ENCODE measurements at places on chromosomes 5 and 9.

DNA sequence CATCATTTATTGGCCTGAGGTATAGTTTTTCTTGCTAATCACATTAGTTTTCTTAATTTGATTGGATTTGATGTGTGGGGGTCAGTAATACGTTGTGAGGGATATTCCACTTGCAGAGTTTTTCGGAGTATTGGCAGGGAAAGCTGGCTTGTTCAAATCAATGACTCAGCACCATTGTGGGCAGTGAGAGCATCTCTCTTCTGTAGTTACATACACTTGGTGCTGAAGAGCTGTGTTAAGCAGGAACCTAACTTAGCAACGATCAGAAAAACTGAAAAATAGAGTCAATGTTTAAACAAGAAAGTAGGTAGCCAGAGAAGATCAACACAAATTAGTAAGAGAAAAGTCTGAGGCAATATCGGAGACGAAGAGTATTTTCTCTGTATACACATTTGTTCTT, 344.6 kb upstream of the EDIL3 start:
- DNase-seq, result no peak

DNA sequence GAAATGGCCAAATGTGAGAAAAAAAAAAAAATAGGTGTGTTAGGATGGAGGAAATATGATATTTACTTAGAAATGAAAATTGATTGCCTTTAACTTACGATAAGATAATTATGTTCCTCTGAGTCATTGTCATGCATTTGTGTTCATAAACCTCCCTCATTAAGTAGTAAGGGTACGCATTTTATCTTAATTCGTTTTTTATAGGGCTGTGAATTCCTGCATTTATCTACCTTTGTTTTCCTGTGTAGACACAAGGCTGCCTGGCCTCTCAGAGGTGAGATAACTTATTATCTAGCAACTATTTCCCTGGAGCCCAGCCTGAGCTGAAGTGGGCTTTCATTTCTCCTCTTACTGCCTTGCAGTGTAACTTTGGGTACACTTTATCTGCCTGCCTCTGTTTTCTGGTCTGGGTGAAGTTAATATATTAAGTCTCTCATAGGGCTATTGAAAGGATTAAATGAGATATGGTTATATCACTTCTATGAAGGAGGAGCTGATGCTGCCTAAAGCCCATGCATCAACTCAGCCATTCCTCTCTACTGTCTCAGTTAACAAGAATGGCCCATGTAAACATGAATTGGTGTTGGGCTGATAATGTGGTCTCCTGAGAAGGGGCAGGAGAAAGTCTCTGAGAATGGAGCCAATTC, 103.8 kb upstream of the KLF4 start:
- DNase-seq, result no peak

DNA sequence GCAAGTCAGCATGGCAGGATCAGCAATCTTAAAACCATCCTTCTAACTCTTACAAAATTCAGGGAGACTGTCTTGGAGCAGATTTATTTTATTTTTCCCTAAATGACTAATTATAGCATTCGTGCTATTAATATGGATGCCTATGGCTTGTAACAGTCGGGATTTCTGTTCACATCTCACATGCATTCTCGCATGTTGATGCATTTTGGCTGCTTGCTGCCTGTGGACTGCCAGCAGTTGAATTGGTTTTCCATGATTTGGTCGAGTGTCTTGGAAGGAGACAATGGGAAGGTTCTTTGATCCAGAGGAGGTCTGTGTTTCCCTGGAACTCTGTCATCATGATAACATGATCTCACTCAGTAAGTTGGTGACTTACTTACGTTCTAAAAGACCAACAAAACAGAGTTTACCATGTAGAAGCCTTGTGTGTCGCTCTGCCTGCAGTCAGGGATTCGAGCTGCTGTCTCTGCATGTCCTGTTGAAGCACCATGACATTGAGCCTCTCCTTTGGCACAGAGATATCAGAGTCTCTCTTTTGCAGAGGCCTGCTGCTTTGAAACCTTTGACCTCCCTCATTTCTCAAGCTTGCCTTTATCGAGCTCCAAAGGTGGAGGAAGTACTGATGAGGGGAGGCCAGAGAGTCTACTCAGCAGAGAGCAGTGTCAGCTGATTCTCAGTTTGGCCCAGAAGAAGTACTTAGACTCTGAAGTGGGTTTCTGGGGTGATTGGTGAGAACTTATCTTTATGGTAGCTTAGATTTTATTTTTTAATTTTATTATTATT, 82.4 kb downstream of the ARHGAP26 start:
- DNase-seq, result no peak

GRCh38 chr5:175736652-175737051, 78.8 kb downstream of the HRH2 start:
- no peak for DNase-seq

DNA sequence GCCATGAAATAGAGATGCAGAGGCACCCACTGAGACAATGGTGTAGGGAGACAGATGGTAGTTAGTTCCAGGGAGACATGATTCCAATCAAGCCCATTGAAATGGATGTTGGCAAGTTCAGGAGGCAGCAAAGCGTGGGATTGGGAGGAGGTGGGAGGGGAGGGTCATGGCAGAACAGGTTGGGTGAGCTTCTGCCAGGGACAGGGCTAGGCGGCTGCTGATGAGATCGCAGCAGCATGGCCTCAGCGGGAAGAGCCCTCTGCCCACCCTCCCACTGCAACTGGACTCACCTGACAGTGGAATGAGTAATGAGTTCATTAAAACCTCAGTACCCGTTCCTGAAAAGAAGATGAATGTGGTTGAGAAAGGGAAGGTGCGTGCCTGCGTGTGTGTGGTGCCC, 418.2 kb downstream of the CDK5RAP2 start:
- no peak for DNase-seq

GRCh38 chr5:146209714-146210113, 6.3 kb downstream of the RBM27 start:
- no peak for DNase-seq

DNA sequence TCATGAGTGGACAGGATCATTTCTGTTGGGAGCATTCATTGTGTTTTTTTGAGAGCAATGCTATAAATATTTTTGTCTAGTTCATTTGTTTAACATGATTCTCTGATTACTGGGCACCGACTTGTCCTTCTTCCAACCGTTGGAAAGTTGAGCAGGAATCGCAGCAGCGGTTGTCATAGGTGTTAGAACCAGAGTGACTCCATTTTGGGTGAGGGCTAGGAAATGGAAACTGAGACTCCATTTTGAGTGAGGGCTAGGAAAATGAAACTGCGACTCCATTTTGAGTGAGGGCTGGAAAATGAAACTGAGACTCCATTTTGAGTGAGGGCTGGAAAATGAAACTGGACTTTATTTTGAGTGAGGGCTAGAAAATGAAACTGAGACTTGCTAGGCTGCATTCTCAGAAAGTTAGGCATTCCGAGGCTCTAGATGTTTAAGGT, 100.6 kb downstream of the ICE1 start:
- DNase-seq, result peak; percentile 1

DNA sequence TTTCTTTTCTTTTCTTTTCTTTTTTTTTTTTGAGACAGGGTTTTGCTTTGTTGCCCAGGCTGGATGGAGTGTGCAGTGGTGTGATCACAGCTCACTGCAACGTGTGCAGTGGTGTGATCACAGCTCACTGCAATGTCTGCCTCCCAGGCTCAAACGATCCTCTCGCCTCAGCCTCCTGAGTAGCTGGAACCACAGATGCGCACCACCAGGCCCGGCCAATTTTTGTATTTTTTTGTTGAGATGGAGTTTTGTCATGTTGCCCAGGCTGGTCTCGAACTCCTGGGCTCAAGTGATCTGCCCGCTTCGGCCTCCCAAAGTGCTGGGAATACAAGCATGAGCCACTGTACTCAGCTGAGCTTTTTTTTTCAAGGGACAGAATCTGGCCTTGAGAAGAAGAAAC, 36.8 kb upstream of the TJP2 start:
- no peak for DNase-seq

- DNase-seq, result no peak
Measured at GRCh38 chr5:77181596-77182304, 28.7 kb upstream of the PDE8B start.

- no peak for DNase-seq
Measured at GRCh38 chr5:5158472-5158895, 18.4 kb downstream of the ADAMTS16 start.

DNA sequence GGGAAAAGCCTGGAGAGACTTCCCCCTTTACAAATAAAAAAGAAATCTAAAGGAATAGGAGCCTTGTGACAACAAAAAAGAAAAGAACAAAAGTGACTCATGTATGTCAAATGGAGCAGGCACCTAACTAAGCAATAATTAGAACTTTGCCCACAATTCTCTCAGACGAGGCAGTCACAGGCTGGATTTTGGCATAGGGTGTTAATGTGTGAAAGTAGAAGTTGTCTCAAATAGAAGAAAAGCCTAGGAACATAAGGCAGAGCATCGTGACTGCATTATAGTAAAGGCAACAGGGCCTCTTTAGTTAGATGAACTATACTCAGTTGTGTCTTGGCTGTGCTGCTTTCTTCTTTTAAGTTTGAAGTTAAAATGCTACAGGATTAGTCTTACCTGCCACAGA, 219.9 kb upstream of the TMEM161B start:
- no peak for DNase-seq

GRCh38 chr5:169083394-169084018, 217.4 kb downstream of the SLIT3 start:
- no peak for DNase-seq

GRCh38 chr5:10351199-10351905, 2.1 kb upstream of the MARCHF6 start:
- no peak for DNase-seq

DNA sequence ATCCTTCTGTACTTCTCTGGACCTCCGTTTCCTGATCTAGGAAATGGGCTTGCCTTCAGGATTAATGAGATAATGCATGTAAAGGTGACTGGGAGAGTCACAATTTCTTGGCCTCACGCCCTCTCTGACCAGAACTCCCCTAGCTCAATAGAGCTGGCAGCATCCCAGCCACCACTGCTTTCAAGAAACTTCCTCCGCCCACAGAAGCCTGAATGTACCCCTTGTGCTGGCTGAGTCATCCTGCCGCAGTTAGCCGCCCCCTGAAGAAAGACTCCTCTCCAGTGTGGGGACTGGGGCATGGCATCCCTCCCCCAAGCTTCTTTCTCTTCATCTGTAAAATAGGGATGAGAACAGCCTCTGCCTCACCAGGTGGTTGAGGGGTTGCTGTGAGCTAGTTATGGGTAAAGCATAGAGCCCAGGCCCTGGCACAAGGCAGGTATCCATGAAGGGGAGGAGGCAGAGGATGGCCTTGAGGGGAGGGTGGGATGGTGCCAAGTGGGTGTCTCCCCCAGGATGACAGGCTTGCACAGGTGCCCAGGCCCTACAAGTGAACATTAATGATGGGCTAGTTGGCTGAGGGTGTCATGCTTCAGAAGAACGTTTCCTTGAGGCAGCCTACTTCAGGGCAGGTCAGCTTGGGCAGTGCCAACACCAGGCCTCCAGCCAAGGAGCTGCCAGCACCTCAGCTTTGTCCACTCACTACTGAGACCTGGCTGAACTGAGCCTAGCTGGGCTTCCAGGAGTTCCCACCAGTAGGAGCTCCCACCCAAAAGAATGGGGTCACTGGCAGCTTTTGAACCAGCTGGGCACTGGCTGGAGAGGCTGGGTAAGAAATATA, 3.4 kb downstream of the PDLIM4 start:
- DNase-seq, result no peak

DNA sequence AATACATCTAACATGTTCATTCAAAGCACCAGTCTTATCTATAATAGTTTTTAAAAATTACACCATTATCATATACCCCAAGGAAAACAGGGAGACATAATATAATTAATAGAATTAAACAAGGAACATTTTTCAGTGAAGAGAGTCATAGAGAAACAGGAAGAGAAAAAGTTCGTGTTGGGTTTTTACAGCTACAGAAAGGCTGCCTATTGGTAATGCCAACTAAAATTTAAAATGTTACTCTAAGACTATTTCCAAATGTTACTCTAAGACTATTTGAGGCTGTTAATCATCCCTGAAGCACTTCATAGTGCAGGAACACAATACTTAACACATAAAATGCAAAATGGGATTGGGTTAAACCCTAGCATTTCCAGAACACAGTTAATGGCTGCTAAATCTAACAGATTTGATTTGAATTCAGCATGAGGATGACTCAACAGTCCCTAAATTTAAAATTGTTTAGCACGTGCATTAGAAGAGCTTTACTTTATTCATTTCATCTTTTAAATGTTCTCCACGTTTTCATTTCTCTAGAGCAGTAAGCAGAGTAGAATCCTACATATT, 54.5 kb downstream of the OXCT1 start:
- no peak for DNase-seq

DNA sequence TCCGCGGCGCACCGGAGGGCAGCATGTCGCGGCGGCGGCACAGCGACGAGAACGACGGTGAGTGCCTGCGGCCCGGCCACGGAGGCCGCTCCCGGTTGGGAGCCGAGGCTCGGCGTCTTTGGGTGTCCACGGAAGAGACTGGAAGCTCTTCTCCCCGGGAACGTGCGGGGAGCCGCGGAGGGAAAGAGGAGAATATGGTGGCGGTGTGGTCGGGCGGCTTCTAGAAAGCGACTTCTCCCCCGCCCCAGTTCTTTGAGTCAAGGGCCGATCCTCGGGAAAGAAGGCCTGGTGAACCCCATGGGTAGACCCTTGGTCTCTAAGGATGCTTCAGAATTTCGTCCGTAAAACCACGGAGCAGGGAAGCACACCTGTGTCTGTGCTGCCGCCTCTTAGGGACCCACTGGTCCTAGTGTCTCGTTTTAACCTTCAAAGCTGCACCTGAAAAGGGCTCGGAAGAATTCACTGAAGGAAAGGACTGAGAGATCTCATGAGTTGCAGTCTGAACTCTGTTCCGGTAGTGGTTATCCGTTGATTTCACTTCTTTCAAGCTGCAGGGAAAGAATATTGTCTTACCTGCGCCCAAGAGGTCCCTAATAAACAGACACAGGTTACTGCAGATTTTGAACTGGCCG, 354 bp downstream of the NCBP1 start:
- no peak for DNase-seq

DNA sequence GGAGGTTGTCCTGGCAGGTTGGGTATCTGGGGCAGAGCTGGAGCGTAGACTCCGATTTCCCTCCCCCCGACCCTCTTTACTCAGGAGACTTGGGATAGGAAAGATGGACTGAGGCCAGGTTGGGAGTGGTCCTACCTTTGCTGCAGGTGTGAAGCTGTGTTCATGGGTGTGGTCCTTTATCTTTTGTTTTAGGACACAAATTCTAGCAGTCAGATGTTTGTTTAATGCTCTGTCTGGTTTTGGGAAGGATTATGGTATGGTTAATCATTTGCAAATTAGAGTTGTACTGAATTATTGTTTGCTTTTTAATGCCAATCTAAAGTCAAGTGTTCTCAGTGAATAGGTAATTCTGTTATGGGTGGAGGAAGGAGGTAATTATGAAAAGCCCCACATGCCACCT, 14.1 kb upstream of the FAM120AOS start:
- DNase-seq, result no peak

- no peak for DNase-seq
Measured at GRCh38 chr5:91024727-91025126, 358.4 kb downstream of the ARRDC3 start.

DNA sequence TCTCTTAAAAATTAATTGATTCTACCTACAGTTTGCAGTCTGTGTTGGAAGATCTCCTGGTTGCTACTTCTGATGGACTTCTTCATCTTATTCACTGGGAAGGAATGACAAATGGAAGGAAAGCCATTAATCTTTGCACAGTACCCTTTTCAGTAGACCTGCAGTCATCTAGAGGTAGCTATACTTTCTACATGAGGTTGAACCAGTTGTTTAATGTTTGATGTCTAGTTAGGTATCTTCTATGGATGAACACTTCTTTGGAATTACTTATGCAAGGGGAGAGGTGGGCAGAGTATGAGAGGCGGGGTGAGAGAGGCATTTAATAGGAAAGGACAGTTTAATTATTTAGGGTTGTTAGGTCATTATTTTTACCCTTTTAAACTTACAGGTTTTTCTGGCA, 91.2 kb downstream of the RIC1 start:
- DNase-seq, result no peak

GRCh38 chr9:133943781-133944745, 48.1 kb downstream of the VAV2 start:
- no peak for DNase-seq
